Activated naive CD4-positive, alpha-beta T cell treated with anti-CD3 and anti-CD28 coated beads, Interleukin-2, amount 50 U/mL, for 72 hours (primary cell): ENCODE measurements at places on chromosomes 3 and 15.

- DNase-seq = no peak
These were observed 17.2 kb downstream of the PLXNA1 start for GRCh38 chr3:127000119-127000518.

DNA sequence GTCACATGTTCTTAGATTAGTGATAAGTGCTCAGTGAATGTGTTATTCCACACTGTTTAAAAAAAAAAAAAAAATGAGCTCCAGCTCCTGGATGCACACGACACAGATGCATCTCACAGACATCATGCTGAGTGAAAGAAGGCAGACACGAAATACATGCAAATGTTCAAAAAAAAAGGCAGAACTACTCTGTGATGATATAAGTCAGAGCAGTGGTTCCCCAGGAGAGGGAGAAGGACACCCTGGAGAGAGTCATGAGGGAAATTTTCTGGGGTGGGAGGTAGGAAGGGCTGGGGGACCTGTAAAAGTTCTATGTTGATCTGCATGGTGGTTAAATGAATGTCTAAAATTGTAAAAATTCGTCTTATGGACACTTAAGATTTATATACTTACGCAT lies 4.3 kb downstream of the CSRNP1 start:
- DNase-seq = no peak

DNA sequence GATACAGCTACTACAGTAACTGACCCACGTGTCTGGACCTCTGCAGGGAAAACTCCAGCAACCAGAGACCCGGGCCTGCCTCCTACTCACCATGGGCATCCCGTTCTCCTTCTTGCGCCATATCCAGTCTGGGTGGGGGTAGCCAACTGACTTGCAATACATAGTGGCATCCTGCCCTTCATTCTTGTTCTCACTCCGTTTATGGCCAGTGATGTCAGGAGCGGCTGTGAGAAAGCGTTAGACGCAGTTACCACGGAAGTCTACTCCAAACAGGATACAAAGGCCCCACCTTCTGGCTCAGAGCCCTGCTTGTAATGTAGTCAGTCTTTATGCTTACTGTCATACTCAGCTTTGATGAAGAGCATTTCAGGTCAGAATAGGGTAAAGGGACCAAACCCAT lies 59.6 kb downstream of the NPTN start:
- DNase-seq = no peak

- DNase-seq = no peak
These were observed 184.3 kb upstream of the LINGO1 start for GRCh38 chr15:77816983-77817382.

GRCh38 chr3:122690096-122690495 lies 9.5 kb downstream of the PARP14 start:
- DNase-seq = no peak

- DNase-seq = no peak
These were observed 364.6 kb upstream of the EPHA6 start for GRCh38 chr3:96449803-96450202.

DNA sequence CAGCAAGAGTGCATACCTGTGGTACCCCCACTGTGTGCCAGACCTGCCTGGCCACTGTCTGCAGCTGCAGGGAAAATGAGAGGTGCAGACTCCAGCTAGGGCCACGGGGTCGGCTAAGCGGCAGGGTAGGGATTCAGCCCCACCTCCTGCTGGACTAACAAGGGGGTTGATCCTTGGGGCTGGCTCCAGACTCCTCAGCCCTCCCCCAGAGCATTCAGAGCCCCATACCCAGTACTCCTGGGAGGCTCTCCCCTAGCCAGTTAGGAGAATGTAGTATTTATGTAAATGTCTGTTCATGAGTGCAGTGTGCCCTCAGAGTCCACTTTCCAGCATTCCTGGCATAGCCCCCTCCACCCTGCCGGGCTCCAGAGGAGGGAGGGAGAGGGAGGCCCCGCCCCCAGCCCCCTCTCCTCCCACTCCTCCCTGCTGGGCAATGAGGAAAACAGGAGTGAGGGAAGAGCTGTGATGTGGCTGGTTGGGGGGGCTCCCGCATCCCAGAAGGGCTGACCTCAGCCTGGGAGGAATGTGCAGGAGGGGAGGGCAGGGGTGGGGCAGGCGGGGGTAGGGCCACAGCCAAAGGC lies 4.5 kb upstream of the SEMA3B start:
- no peak for DNase-seq

- DNase-seq = no peak
These were observed 75.8 kb upstream of the FAM98B start for GRCh38 chr15:38378161-38378560.

GRCh38 chr3:51389423-51390183 lies 1.5 kb upstream of the RBM15B start:
- DNase-seq = no peak

GRCh38 chr3:159950156-159950898 lies 38.3 kb upstream of the IL12A start:
- DNase-seq = no peak
